ENCODE measurements at places on chromosomes 1 and 21.

DNA sequence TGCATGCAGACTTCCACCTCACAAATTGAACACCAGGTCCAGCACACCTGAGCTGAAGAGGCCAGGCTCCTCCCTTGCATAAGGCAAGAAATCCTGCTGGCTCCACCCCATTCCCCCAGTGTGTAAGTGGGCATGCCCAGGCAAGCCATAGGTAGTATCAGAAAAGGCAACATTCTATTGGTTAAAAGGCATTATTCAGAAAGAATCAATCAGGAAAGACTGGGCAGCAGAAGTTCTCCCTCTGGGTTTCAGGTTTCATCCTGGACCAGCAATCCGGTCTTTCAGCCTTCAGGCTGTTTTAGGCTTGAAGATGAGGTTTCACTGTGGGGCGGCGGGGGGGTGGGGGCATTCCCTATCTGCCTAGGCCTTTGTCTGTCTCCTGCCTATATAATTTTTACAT is 42.0 kb upstream of the LHX8 start:
- DNase-seq, result no peak

GRCh38 chr1:87334351-87335174 is 5.9 kb downstream of the LMO4 start:
- DNase-seq, result no peak

DNA sequence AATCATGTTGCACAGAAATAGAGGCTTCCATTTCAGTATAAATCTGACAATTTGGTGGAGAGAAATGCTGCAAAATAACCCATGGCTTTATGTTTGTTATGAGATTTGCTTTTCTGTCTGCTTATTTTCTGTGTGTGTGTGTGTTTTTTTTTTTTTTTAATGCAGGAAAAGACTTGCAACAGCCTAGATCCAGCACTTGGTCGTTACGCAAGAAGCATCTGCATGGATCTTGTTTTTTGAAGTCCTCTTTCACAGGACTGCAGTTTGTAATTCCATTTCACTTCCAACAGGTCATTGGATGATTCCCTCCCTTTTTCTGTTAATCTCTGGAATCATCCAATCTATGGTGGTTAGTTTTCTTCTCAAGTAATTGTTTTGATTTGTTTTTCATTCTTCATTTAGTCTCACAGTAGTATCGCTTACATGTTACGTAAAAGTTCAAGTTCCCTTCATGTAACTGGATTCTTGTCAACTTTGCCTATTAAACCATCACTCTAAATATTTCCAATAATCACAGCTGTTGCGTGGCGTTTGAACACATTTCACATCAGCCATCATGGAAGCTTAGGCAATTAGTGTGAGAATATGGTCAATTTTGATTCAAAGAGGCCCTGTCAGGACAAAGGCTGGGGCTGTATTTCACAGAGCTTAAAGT is 312.9 kb downstream of the NFIA start:
- DNase-seq, result no peak

GRCh38 chr1:86956221-86956620 is 41.8 kb downstream of the HS2ST1 start:
- no peak for DNase-seq

DNA sequence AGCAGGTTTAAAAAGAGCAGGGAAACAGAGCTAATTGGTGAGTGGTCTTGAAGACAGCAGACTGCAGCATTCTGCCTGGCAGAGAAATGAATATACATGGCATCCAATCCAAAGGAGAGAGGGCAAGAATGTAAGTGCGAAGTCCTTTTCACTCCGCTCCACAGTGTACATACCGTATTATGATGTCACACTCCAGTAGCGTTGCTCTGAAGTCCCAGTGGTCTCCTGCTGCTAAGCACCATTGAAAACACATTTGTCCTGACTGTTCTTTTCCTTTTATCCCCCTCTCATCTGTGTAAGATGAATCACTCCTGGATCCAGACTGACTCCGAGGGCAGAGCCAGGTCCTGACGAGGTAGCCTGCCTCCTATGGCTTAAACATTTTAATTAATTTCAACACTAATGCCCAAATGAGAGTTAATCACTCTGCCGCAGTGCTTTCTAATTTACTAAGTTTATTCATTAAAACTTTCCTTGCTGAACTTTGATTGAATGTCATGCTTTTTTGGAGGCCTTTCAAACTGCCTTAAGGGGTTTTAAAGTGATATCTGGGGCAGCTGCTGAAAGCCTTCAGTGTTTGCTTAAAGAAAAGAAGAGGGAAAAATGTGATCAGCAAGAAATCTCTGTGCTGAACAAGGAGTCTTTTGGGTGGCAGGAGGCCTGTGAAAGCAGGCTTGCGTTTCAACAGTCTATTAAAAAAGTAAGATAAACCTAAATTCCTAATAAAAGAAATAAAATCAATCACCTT is 227.2 kb downstream of the ATG4C start:
- no peak for DNase-seq

GRCh38 chr1:87523466-87523865 is 194.8 kb downstream of the LMO4 start:
- DNase-seq, result no peak

GRCh38 chr1:30476911-30477459 is 246.4 kb downstream of the MATN1 start:
- no peak for DNase-seq

DNA sequence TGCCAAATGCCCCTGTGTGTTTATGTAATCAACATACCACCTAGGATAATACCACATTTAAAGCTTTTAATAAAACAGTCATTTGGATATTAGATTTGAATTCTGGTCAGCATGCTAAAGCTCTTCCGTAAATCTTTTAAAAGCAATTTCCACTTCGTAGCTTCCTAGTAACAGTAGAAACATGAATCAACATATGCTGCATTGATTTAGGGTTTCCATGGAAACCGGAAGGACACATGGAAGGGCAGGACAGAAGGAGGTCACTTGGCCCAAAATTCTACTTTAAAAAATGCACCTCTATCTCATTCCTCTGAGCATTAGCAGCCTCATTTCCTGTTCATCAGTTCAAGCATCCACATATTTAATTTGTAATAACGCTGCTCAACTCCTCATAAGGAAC is 8.1 kb downstream of the RGS8 start:
- DNase-seq, result no peak

GRCh38 chr1:198678301-198678836 is 39.5 kb downstream of the PTPRC start:
- no peak for DNase-seq

DNA sequence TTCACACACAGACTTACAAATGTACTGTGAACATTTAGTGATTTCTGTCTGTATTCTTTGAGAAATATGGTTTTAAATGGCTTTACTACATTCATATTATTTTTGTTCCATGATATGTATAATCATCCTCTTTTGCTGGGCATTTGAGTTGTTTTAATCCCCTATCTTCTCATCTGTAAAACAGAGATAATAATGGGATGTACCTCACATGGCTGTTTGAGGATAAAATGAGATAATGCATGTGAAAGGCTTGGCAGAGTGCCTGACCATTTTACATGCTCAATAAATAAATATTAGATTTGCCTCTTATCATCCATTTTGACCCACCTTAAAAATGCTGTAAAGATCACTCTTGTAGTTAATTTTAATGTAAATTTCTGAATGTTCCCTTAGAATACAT is 197.2 kb downstream of the C1orf94 start:
- no peak for DNase-seq

DNA sequence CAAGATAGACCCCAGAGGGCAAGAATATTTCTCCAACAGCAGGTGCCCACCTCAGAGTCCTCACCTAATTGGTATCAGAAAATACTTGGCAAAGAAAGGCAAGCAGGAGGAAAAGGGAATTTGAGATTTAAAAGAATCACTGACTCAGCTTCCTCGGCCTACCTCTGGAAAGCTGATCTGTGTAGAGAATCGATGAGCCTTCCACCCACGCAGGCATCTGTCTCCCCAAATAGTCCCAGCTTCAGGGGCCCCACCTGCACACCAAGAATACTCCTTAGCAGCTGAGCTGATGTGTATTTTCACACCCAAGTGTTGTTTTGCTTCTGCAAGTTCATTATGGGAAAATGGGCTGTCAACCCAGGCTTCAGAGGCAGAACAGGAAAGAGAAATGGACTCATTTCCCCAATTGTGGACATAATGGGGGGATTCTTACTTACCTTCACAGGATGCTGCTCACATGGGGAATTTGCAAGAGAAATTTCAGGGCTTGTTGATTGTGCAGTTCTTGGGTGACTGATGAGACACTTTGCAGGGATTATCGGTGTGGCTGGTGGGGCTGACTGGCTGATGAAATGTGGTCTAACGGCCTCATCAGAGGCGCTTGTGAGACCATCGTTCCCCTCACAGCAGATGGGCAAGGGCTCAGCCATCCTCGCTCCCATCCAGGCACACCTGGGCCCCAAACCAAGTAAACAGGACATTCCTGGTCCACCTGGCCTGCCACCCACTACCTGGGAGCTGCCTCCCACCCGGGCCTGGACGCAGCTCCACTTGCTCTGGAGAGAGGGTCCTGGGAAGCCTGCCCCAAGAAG is 436.3 kb downstream of the PTPRU start:
- DNase-seq, result no peak

DNA sequence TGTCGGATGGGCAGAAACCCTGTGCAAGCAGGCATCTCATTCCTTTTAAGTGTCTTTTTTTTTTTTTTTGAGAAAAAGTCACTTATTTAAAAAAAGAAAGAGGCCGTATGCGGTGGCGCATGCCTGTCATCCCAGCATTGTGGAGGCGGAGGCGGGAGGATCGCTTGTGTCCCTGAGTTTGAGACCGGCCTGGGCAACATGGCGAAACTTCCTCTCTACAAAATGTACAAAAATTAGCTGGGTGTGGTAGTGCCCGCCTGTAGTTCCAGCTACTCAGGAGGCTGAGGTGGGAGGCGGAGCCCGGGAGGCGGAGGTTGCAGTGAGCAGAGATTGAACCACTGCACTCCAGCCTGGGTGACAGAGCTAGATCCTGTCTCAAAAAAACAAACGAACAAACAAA is 1.7 kb downstream of the GPR137B start:
- no peak for DNase-seq
